ENCODE measurements at places on chromosomes 16 and 17.

DNA sequence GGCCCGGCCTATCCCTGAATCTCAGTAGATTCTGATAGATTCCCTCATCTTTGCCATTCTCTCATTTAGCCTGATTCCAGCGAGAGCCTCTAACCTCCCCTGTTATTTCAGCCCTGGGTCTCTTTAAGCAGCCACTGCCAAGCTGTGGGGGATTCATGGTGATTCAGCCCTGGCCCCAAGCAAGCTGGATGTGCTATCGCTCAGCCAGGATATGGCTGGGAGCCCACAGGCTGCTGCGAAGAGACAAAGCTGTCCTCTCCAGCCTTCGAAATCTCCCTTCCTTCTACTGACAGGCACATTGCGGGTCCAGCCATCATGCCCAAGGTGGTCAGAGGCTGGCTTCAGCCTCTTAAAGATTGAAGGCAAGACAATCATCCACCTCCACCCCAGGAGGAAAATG, 394.1 kb downstream of the SOX9 start:
- DNase-seq = no peak

- no peak for DNase-seq
Measured at GRCh38 chr17:4460661-4461060, 26.9 kb downstream of the SPNS3 start.

DNA sequence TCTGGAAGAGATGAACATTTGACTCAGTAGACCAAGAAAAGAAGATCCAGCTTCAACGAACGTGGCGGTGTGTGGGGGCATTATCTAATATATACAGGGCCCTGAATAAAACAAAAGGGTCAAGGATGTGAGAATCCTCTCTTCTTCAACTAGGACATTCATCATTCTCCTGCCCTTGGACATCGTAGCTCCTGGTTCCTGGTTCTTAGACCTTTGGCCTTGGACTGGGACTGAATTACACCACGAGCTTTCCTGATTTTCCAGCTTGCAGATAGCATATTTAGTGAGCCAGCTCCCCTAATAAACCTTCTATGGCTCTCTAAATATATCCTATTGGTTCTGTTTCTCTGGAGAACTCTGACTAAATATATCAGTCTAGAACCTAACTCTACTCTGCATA, 29.5 kb upstream of the HELZ start:
- no peak for DNase-seq

- DNase-seq = no peak
Measured at GRCh38 chr17:61972311-61972710, 44.5 kb upstream of the INTS2 start.

DNA sequence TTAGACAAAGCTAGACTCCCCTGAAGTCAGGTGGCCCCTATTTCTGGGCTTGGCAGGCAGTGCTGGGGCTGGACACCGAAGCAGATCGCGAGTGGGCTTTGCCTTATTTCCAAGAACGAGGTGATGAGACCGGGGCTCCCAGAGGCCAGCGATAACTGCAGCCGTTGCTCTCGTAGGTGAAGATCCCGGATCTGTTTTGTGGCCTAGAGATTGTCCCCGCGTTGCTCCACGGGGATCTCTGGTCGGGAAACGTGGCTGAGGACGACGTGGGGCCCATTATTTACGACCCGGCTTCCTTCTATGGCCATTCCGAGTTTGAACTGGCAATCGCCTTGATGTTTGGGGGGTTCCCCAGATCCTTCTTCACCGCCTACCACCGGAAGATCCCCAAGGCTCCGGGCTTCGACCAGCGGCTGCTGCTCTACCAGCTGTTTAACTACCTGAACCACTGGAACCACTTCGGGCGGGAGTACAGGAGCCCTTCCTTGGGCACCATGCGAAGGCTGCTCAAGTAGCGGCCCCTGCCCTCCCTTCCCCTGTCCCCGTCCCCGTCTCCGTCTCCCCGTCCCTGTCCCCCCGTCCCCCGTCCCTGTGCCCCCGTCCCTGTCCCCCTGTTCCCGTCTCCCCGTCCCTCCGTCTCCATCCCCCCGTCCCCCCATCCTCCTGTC, 1.5 kb upstream of the TBCD start:
- DNase-seq = no peak

All from HFFc6 (cell line).